Smooth muscle cell of bladder (primary cell): ENCODE measurements at places on chromosomes 2 and 18. TPM values are rescaled to one million over a fixed set of nuclear protein-coding genes. Genes with fewer than 3 reads are reported as not detected.

The RPE gene
- 58.5 and 74.8 TPM in 2 replicates for total RNA-seq

The COL4A3 gene
- under 0.01 and 0.18 TPM in 2 replicates for total RNA-seq

The ZNF521 gene
- total RNA-seq, result 25.0 and 37.3 TPM in 2 replicates

The CCNYL1 gene
- total RNA-seq, result 6.4 and 6.7 TPM in 2 replicates

The MFF gene
- 78.4 and 89.6 TPM in 2 replicates for total RNA-seq

The SERPINB7 gene
- total RNA-seq, result 1.4 and 4.1 TPM in 2 replicates

The SERPINB10 gene
- total RNA-seq, result not detected in 2 replicates

The GALNT1 gene
- total RNA-seq, result 93.9 and 114 TPM in 2 replicates

The TMEFF2 gene
- 3.0 TPM in 2 replicates for total RNA-seq

The ANO7 gene
- 0.43 and 0.83 TPM in 2 replicates for total RNA-seq

The TNFRSF11A gene
- total RNA-seq, result 0.09 and 0.14 TPM in 2 replicates

The LOXHD1 gene
- under 0.01 TPM in 1 of 2 replicates, not detected in the other for total RNA-seq

The SLC35F6 gene
- 30.0 and 30.4 TPM in 2 replicates for total RNA-seq

The PER2 gene
- 2.0 and 2.8 TPM in 2 replicates for total RNA-seq

The CFAP53 gene
- 0.71 and 0.74 TPM in 2 replicates for total RNA-seq

The GLB1L gene
- 22.3 and 38.6 TPM in 2 replicates for total RNA-seq

The PSMD1 gene
- total RNA-seq, result 127 and 136 TPM in 2 replicates

The SULT1C4 gene
- total RNA-seq, result 0.37 TPM in 1 of 2 replicates, not detected in the other

The IL36G gene
- total RNA-seq, result not detected in 2 replicates

The ERICH2 gene
- total RNA-seq, result 1.2 and 1.3 TPM in 2 replicates

The CENPA gene
- total RNA-seq, result 1.00 and 1.5 TPM in 2 replicates

The GALNT3 gene
- 0.65 and 0.71 TPM in 2 replicates for total RNA-seq

The TLX2 gene
- total RNA-seq, result not detected in 2 replicates

The AKAIN1 gene
- not detected in 2 replicates for total RNA-seq

The CHRNG gene
- not detected in 2 replicates for total RNA-seq

The TMEM17 gene
- total RNA-seq, result 1.8 and 2.7 TPM in 2 replicates

The PRPF40A gene
- 99.7 and 102 TPM in 2 replicates for total RNA-seq

The RIT2 gene
- not detected in 2 replicates for total RNA-seq

The PPP1R1C gene
- 1.00 TPM in 1 of 2 replicates, not detected in the other for total RNA-seq

The ARHGAP25 gene
- 0.14 and 0.28 TPM in 2 replicates for total RNA-seq

The MGAT5 gene
- total RNA-seq, result 20.5 and 39.5 TPM in 2 replicates

The POTEJ gene
- not detected in 2 replicates for total RNA-seq

The DNAJC5G gene
- total RNA-seq, result not detected in 2 replicates

The CNNM3 gene
- total RNA-seq, result 4.6 and 7.0 TPM in 2 replicates

The PLGLB2 gene
- total RNA-seq, result 0.14 and 1.1 TPM in 2 replicates

The VWA3B gene
- total RNA-seq, result under 0.01 and 0.09 TPM in 2 replicates

The GFPT1 gene
- total RNA-seq, result 56.5 and 63.1 TPM in 2 replicates

The MYO7B gene
- not detected in 2 replicates for total RNA-seq

The ALPG gene
- total RNA-seq, result not detected in 2 replicates

The DYNAP gene
- total RNA-seq, result not detected in 2 replicates

The CLEC4F gene
- total RNA-seq, result not detected in 2 replicates

The TDRD15 gene
- not detected in 2 replicates for total RNA-seq

The RHBDD1 gene
- 22.8 and 40.1 TPM in 2 replicates for total RNA-seq

The MAPRE2 gene
- total RNA-seq, result 7.1 and 11.7 TPM in 2 replicates

The CFAP221 gene
- total RNA-seq, result not detected in 2 replicates

The PTMA gene
- 522 and 581 TPM in 2 replicates for total RNA-seq

The ATP6V1C2 gene
- total RNA-seq, result under 0.01 TPM in 1 of 2 replicates, not detected in the other

The VRK2 gene
- 17.5 and 18.4 TPM in 2 replicates for total RNA-seq

The LRP1B gene
- under 0.01 TPM in 2 replicates for total RNA-seq

The GBX2 gene
- 0.14 TPM in 1 of 2 replicates, not detected in the other for total RNA-seq

The CCDC93 gene
- 23.8 and 26.5 TPM in 2 replicates for total RNA-seq
